Ovary (tissue), 10 donors: ENCODE measurements at places on chromosomes 5 and 9.
A peak's percentile ranks its signal among the peaks of the same experiment; 100 is the strongest.

- peak; percentile 12 for DNase-seq
These were observed 31.4 kb upstream of the SARDH start for GRCh38 chr9:133769511-133770075.

DNA sequence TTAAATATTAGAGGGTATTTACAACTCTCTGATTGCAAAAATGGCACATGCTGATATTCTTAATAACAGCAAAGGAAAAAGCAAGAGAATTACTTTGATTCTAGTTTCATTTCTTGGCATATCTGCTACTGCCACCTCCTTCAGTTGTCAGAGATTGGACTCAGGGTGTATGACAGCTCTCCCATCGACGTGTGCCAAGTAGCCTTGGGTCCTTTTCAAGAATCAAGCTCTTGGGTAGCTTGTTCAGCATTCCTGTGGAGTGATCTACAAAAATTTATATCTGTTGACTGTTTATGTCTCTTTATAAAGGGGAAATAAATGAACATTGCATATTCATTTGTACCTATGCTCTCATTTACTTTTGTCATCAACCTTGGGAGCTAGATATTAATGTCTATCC is 315.6 kb downstream of the PRR16 start:
- no peak for DNase-seq

- DNase-seq = peak; percentile 31
These were observed 40.0 kb upstream of the ORM1 start for GRCh38 chr9:114282926-114283325.

GRCh38 chr5:57900381-57900944 is 417.9 kb upstream of the ACTBL2 start:
- DNase-seq = no peak

DNA sequence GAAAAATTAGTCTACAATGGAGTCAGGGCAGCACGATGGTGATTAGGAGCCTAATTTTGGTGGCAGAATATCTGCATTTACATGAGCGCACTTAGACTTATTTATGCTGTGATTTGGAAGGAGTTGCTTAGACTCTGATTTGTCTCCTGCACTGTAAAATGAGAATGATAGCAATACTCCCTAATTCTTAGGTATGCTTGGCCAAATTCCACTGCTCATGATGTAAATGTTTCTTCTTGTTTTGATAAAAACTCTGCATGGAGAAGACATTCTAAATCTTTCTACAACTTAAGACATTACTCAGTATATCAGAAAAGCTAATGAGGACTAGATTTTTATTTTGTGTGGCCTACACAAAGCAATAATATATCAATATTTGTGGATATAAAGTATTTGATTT is 205.4 kb downstream of the CDH18 start:
- DNase-seq = no peak

DNA sequence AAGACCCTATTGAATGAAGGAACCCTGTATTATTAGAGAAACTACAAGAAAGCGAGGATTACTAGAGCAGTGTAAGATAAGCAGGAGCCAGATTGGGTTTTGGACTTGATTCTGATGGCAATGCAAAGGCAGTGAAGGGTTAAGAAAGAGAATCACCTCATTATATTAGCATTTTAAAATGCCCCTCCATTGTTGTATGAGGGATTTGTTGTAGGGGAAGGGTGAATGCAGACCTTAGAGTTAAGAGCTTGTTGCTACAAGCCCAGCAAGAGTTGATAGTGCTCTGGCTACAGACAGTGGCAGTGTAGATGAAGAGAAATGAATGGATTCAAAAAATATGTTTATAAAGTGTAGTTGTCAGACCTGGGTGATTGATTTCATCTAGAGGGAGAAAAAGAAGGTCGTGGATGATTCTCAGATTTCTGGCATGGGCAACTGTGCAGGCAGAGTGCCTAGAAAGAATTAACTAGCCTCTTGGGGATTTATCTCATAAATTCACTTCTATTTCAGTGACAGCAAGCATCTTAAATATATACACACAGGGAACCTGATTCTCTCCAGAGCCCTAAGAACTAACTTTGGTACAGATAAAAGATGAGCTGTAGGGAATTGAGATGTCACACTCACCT is 344.8 kb downstream of the ARRDC3 start:
- no peak for DNase-seq

DNA sequence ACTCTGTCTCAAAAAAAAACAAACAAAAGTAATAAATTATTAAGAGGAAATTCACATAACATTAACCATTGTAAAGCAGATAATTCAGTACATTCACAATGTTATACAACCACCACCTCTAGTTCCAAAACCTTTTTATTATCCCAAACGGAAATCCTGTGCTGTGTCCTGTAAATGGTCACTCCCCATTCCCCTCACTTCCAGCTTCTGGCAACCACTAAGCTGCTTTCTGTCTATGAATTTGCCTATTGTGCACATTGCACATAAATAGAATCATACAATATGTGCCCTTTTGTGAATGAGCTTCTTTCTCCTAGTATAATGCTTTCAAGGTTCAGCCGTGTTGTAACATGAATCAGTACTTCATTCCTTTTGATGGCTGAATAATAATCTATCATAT is 20.8 kb downstream of the C9orf152 start:
- DNase-seq = no peak
